ENCODE measurements at places on chromosomes 4 and X. TPM values are rescaled to one million over a fixed set of nuclear protein-coding genes. Genes with fewer than 3 reads are reported as not detected.

MAPK10 gene
- total RNA-seq = 20.8 TPM

TRIM60 gene
- total RNA-seq = not detected

FRMPD4 gene
- total RNA-seq = 0.07 TPM

GRIPAP1 gene
- total RNA-seq = 69.7 TPM

BBS7 gene
- total RNA-seq = 19.8 TPM

MAGEA2 gene
- not detected for total RNA-seq

EMCN gene
- 4.3 TPM for total RNA-seq

EGF gene
- total RNA-seq = 1.0 TPM

HPSE gene
- 1.0 TPM for total RNA-seq

TCEAL7 gene
- 16.6 TPM for total RNA-seq

All from mesothelial cell of epicardium (in vitro differentiated cells).